ENCODE measurements at places on chromosomes 12 and 14. TPM values are rescaled to one million over a fixed set of nuclear protein-coding genes. Genes with fewer than 3 reads are reported as not detected.

The ARHGEF40 gene
- polyA plus RNA-seq = 0.23 TPM

DNA sequence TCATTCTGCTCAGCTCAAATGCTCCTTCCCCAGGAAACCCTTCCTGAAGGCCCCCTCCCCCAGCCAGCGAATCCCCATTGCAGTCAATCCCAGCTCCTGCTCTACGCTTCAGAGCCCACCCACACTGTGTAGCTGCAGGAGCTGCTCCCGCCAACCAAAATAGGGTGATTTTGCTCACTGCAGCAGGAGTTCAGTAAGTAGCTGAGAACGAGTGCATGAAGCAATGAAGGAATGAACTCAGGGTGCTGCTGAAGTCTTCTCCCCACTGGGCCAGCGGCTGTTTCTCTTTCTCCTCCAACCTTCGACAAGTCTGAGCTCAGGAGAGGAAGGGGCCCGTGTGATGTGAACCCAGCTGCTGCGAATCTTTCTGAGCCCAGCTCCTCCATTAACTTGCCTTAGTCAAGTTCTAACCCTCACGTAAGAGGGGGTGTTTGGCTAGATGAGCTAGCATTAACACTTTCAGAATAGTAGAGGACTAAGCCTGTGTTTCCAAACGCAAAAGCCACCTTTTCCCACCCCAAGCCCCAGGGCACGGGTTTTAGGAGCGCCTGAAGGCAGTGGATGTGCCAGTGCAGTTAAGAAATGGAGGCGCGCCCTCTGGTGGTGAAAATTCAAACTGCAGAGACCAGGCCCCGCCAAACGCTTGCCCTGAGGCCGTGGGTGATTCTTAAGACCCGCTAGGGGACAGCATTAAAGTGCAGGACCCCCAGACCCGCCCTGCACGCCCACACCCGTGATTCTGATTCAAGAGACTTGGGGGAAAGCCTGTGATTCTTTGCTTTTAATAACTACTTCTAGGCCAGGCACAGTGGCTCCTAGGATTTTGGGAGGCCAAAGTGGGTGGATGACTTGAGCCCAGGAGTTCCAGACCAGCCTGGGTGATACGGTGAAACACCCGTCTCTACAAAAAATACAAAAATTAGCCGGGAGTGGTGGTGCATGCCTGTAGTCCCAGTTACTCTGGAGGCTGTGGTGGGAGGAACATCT is 11.9 kb upstream of the SERPINA4 start:
- no peaks in the 10 kb centered on the region for H3K4me1 ChIP-seq
- no peaks in the 10 kb centered on the region for H3K36me3 ChIP-seq
- peak; percentile 18 for DNase-seq
- peaks cover 16% of the 10 kb centered on the region for H3K27me3 ChIP-seq

DNA sequence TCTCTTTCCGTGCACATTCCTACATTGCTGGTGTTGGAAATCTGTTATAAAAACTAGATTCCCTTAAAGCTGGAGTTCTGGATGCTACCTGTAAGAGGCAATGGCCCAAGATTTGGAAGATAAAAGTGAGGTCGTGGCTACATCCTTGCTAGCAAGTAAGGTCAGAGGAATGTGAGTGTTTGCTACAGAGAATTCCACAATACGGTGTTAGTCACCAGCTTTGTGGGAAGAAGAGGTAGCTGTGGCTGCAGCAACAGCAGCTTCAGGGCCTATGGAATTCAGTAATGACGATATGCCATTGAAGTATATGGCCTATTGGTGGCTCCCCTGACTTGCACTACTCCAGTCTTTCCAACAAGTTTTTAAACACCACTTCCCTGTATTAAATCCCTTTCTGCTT is 227.7 kb upstream of the TMEM260 start:
- H3K36me3 ChIP-seq = peaks cover 20% of the 10 kb centered on the region
- peaks cover 4% of the 10 kb centered on the region for H3K27me3 ChIP-seq
- no peak for DNase-seq

GRCh38 chr14:20302042-20302755 is 3.6 kb downstream of the TTC5 start:
- no peak overlapping the region for H3K4me3 ChIP-seq
- H3K36me3 ChIP-seq = peaks cover 20% of the 10 kb centered on the region
- peaks cover 43% of the 10 kb centered on the region for H3K4me1 ChIP-seq
- H3K27ac ChIP-seq = no peak overlapping the region
- H3K27me3 ChIP-seq = peaks cover 9% of the 10 kb centered on the region

- H3K4me3 ChIP-seq = peak overlapping the region; percentile 94
- peak overlapping the region; percentile 76 for H3K27ac ChIP-seq
- DNase-seq = no peak
- H3K27me3 ChIP-seq = peaks cover 4% of the 10 kb centered on the region
- peaks cover 78% of the 10 kb centered on the region for H3K4me1 ChIP-seq
Measured at GRCh38 chr12:22627371-22627770, 2.4 kb downstream of the ETNK1 start.

- peaks cover 14% of the 10 kb centered on the region for H3K27me3 ChIP-seq
- peak; percentile 52 for DNase-seq
- no peaks in the 10 kb centered on the region for H3K36me3 ChIP-seq
- no peak overlapping the region for H3K4me3 ChIP-seq
Measured at GRCh38 chr12:107091989-107092641, 1.2 kb downstream of the CRY1 start.

Data from immature natural killer cell (primary cell).